Foreskin keratinocyte (primary cell): ENCODE measurements at places on chromosomes 2 and 18. TPM values are rescaled to one million over a fixed set of nuclear protein-coding genes. Genes with fewer than 3 reads are reported as not detected.

Gene TMEM37
- total RNA-seq, result 0.21 TPM in 1 of 2 replicates, not detected in the other

Gene IL37
- 0.21 and 0.44 TPM in 2 replicates for total RNA-seq

Gene SCN2A
- total RNA-seq, result 0.35 and 0.78 TPM in 2 replicates

Gene DNAJC5G
- not detected in 2 replicates for total RNA-seq

Gene SMYD1
- total RNA-seq, result not detected in 2 replicates

Gene DNAJC10
- 119 and 135 TPM in 2 replicates for total RNA-seq

Gene CCDC74B
- total RNA-seq, result 4.9 and 9.7 TPM in 2 replicates

Gene SH3BP4
- 45.9 and 46.1 TPM in 2 replicates for total RNA-seq

Gene MDH1
- total RNA-seq, result 235 and 257 TPM in 2 replicates

Gene C2orf72
- total RNA-seq, result not detected in 2 replicates

Gene ATOH8
- not detected in 2 replicates for total RNA-seq

Gene L3MBTL4
- total RNA-seq, result 0.68 and 1.0 TPM in 2 replicates

Gene FEV
- not detected in 2 replicates for total RNA-seq

Gene CFAP65
- total RNA-seq, result not detected in 2 replicates

Gene LPIN1
- total RNA-seq, result 76.8 and 92.5 TPM in 2 replicates

Gene MPHOSPH10
- total RNA-seq, result 23.1 and 25.3 TPM in 2 replicates

Gene ACOXL
- 0.51 and 0.85 TPM in 2 replicates for total RNA-seq

Gene PTPRN
- not detected in 2 replicates for total RNA-seq

Gene RIT2
- not detected in 2 replicates for total RNA-seq

Gene SPP2
- total RNA-seq, result not detected in 2 replicates

Gene MPP4
- total RNA-seq, result 0.88 and 1.3 TPM in 2 replicates

Gene OSR1
- 0.14 and 0.18 TPM in 2 replicates for total RNA-seq

Gene STPG4
- 0.07 TPM in 1 of 2 replicates, not detected in the other for total RNA-seq

Gene SLC5A6
- 36.0 and 39.8 TPM in 2 replicates for total RNA-seq

Gene VPS4B
- total RNA-seq, result 65.8 and 67.5 TPM in 2 replicates

Gene TOGARAM2
- 0.24 and 0.28 TPM in 2 replicates for total RNA-seq

Gene FBXO36
- total RNA-seq, result 1.9 and 2.2 TPM in 2 replicates

Gene SATB2
- 2.1 and 2.8 TPM in 2 replicates for total RNA-seq

Gene IL1R2
- 37.9 and 40.7 TPM in 2 replicates for total RNA-seq

Gene KLF7
- 32.3 and 40.6 TPM in 2 replicates for total RNA-seq

Gene ESPNL
- 0.25 and 0.92 TPM in 2 replicates for total RNA-seq

Gene ALLC
- total RNA-seq, result not detected in 2 replicates

Gene ADAM23
- 0.28 and 0.31 TPM in 2 replicates for total RNA-seq

Gene C1GALT1C1L
- 0.11 TPM in 1 of 2 replicates, not detected in the other for total RNA-seq

Gene TUBA3D
- not detected in 2 replicates for total RNA-seq

Gene CRYGC
- total RNA-seq, result not detected in 2 replicates

Gene FAM136A
- total RNA-seq, result 42.4 and 46.4 TPM in 2 replicates

Gene SCYGR4
- total RNA-seq, result not detected in 2 replicates

Gene MYCN
- 0.10 TPM in 1 of 2 replicates, not detected in the other for total RNA-seq

Gene TMEM178A
- not detected in 2 replicates for total RNA-seq

Gene PMAIP1
- total RNA-seq, result 31.5 and 43.9 TPM in 2 replicates

Gene SERPINB5
- 282 and 314 TPM in 2 replicates for total RNA-seq

Gene CYP27A1
- total RNA-seq, result 0.44 and 0.56 TPM in 2 replicates

Gene DUSP19
- total RNA-seq, result 1.0 TPM in 2 replicates

Gene ERICH2
- total RNA-seq, result 1.3 and 2.5 TPM in 2 replicates

Gene LYG2
- total RNA-seq, result not detected in 2 replicates

Gene DYSF
- total RNA-seq, result 0.56 and 0.82 TPM in 2 replicates

Gene CYP27C1
- total RNA-seq, result 5.9 and 6.4 TPM in 2 replicates
